ENCODE measurements at places on chromosomes 11 and 22.

DNA sequence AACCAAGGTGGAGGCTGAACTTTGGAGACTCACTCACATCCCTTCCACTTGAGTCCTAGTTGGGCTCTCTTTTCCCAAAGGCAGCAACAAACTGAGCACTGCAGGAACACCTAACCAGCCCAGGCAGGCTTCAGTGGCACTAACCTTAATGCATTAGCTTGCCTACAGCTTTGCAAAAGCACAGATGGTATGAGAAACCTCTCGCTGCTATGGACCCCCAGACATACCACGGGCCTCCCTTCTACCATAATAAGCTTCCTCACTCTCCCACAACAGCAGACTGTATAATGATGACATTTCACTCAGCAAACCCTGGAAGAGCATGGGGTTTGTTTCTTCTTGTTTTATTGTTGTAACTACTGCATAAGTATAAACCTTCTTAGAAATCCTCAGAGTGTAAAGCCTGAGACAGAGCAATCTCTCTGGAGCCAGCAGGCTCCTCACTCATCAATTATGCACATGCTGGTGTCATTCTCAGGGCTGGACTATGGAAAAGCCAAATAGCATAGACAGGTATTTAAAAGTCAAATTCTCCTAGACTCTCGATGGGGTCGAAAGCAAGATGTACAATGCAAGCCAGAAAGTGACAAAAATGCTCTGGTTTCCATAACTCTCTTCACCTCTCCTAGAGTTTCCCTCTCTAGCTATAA lies 167.6 kb downstream of the NXPE2 start:
- DNase-seq = no peak

DNA sequence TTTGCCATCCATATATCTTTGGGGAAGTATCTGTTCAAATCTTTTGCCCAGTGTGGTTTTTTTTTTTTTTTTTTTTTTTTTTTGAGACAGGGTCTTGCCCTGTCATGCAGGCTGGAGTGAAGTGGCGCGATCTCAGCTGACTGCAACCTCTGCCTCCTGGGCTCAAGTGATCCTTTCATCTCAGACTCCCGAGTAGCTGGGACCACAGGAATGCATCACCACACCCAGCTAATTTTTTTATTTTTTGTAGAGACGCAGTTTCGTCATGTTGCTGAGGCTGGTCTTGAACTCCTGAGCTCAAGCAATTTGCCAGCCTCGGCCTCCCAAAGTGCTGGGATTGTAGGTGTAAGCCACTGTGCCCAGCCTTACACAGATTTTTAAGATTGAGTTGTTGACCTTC lies 4.8 kb upstream of the FAM118A start:
- no peak for DNase-seq

DNA sequence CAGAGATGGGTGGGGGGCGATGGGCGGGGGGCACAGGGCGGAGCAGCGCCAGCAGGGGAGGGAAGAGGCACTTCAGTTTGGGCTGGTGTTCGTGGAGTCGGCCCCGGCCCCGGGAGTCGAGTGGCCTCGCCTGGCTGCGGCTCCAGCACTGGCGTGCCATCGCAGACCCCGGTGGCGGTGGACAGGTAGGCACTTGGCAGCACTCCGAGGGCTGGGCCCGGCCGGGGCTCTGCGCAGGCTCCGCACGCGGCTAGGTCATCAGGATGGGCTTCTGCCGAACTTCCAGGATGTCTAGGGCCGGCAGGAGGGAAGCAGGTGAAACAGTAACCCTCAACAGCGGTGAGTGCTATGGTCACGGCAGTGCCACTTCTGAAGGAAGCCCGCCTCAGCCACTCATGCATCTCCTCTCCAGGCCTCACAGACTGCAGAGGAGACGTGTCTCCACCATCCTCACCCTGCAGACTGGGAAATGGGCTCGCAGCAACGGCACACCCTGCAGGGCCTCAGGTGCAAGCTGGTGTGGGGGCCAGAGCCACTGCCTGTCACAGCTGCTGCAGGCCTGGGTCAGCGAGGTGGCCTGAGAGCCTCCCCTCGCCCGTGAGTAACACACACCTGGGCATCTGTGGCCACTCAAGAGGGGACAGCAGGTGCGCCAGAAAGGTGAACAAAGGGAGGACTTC lies 33.3 kb downstream of the NUP50 start:
- DNase-seq = no peak

GRCh38 chr22:30754971-30755758 lies 60.5 kb downstream of the OSBP2 start:
- DNase-seq = peak; percentile 61

DNA sequence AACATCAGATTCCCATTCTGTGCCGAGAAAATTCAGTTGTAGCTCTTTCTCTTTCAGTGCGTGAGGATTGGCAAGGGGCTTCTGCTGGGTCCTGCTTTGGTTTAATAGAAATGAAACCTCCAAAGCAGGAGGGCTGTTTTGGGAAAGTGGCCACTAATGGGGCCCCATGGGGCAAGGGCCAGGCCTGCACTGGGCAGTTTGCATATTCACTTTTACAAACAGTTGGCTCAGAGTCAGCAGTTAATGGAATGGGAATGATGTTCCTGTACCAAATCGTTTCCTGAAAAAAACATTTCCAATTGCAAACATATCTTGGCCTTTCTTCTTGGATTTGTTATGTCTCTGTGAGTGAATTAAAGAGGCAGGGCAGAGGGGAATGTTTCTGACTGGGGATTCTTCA lies 92.1 kb downstream of the PARVA start:
- DNase-seq = no peak

DNA sequence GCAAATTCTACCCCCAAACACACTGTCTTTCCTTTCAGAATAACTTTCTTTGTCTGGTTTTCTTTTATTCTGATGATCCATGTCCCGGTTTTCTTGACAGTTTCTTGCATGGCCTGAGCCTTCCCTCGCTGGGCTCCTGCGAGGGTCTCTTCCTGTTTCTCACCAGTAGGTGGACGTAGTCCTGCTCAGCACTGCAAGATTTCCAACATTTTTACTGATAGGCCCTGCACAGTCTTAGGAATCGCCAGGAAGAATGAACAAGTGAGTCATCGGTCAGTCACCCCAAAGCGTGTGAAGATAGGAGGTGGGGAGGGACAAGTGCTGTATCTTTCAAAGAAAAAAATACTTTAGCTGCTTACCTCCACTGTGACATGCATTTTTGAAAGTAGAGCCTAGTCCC lies 16.9 kb upstream of the KIRREL3 start:
- no peak for DNase-seq

- DNase-seq = no peak
Observed at GRCh38 chr22:50014053-50014501, 1.5 kb upstream of the IL17REL start.

Data from body of pancreas (tissue), 4 donors.